Posterior cingulate gyrus (tissue), 11 donors: ENCODE measurements at places on chromosomes 5 and 9.

DNA sequence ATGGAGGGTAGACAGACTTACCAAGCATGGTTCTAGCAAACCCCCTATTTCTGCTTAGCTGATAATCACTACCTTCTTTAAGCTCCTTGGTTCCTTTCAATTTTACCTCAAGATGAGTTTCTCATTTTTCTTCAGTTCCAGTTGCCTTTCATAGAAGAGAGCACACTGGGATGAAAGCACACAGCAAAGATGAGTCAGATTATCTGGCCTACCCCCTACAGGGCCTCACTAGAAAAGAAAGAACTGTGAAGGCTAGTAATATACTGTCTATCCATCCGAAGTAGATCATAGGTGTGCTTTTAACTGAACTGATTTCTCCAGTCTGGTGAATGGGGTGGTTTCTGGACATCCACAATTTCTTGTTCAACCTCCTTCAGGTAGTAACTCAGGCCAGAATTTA lies 122.5 kb downstream of the TRPM3 start:
- no peak for DNase-seq

- DNase-seq, result no peak
Observed at GRCh38 chr9:123753669-123754258, 176.2 kb downstream of the DENND1A start.

- no peak for DNase-seq
Observed at GRCh38 chr5:108998216-108998615, 250.5 kb downstream of the FER start.

- no peak for DNase-seq
Observed at GRCh38 chr9:22975951-22976350, 529.3 kb downstream of the DMRTA1 start.

DNA sequence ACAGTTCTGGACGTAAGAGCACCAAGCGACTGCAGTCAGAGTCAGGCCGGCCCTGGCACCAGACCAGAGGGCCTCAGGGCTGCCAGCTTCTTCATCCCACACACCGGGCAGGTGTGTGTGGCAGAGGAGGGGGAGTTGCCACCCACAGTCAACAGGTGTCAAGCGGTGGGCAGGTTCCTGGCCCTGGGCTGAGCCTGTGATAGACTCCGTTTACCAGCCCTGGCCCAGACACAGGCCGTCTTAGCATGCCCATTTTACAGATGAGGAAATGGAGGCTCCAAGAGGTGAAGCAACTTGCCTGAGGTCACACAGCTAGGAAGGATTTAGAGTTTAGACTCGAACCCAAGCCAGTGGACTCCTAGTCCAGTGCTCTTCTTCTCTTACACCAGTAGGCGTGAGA lies 71.8 kb downstream of the HMCN2 start:
- DNase-seq, result no peak

DNA sequence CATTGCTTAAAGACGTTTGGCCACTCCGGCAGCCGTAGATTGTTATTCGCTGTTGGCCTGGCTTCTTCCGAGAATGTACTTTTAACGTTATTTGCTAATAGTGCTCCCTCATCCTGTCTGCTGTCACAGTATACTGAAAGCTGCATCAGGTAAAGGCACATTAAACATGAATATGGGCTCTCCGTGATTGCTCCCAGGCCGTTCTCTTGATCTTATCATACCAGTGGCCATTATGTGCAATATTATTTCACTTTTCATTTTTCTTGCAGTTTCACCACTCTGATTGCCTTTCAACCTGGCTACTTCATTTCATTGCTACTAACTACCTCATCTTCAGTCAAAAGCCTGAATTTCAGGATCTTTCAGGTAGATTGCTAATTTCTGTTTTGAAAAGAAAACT lies 34.0 kb downstream of the GLRX start:
- no peak for DNase-seq

- DNase-seq, result no peak
Observed at GRCh38 chr5:932628-933250, 40.1 kb downstream of the TRIP13 start.

- no peak for DNase-seq
Observed at GRCh38 chr5:23763170-23763569, 255.8 kb downstream of the PRDM9 start.

- DNase-seq, result no peak
Observed at GRCh38 chr5:160749026-160749425, 103.0 kb downstream of the ATP10B start.

GRCh38 chr9:116020801-116021200 lies 132.8 kb upstream of the PAPPA start:
- no peak for DNase-seq

GRCh38 chr5:176996780-176997179 lies 9.8 kb downstream of the UIMC1 start:
- DNase-seq, result no peak

- DNase-seq, result no peak
Observed at GRCh38 chr5:2454876-2455275, 296.6 kb downstream of the IRX2 start.

GRCh38 chr5:87752362-87752761 lies 339.6 kb upstream of the CCNH start:
- no peak for DNase-seq

DNA sequence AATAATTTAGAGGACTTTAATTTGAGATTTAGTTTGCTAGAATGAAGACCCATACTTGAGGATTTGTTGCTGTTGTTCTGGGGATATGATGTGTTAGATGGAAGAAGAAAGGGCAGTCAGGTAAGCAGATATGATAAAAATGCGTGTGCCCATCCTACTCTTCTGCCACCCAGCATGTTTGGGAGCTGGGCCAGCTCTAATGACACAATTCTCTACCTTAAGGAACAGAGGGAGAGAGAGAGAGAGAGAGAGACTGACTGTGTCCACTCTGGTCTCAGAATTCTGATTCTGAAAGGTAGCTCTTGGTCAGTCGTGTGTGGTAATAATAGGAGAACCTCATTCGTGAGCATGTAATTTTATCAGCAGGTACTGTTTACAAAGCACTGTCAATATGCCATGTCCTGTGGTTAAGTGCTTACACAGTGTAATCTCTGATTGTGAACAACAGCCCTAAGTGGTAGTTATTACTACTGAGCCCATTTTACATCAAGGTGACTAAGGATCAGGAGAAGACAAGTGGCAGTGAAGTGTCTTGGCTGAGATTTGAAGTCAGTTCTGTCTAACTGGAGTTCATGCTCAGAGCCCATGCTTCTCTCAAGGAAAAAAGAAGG lies 307.4 kb upstream of the SEMA6A start:
- no peak for DNase-seq

- no peak for DNase-seq
Observed at GRCh38 chr5:105167092-105167491, 1604.5 kb upstream of the NUDT12 start.

- no peak for DNase-seq
Observed at GRCh38 chr9:3235497-3235896, 290.3 kb downstream of the RFX3 start.

GRCh38 chr5:73444499-73445438 lies 3.8 kb downstream of the FOXD1 start:
- no peak for DNase-seq

- DNase-seq, result no peak
Observed at GRCh38 chr9:95130484-95130883, 187.0 kb downstream of the FANCC start.

DNA sequence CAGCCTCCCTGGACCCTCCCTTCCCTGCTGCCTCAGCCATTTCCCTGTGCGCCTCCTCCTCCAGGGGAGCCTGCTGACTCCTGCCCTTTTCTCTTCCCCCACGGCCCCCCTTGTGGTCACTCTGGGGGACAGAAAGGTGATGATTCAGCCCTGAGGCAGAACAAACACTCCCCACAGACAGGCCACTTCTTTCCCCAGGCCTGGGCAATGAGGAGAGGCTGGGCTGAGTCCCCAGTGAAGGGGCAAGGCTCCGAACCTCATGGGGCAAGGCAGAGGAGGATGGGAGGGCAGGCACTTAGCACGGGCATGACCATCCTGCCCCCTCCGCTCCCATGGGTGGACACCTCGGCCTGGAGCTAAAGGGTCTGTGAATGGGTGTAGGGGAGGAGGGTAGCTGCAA lies 21.0 kb downstream of the CSF1R start:
- peak; percentile 80 for DNase-seq

DNA sequence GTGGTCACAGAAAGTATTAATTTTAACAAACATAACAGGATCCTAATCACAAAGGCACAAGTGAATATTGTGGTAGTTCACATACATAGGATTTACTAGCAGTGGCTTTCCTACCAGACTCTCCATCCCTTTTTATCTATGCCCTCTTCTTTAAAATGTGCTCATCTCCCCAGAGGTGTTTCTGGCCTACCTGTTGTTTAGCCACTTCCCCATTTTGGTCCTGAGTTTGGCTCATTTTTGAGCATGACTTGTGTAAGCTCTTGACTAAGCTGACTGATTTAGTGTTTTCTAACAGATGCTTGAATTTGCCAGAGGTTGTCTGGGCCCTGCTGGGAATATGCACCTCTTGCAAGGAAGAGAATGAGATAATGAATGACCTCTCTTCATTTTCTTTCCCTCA lies 517.7 kb upstream of the CLINT1 start:
- DNase-seq, result no peak

DNA sequence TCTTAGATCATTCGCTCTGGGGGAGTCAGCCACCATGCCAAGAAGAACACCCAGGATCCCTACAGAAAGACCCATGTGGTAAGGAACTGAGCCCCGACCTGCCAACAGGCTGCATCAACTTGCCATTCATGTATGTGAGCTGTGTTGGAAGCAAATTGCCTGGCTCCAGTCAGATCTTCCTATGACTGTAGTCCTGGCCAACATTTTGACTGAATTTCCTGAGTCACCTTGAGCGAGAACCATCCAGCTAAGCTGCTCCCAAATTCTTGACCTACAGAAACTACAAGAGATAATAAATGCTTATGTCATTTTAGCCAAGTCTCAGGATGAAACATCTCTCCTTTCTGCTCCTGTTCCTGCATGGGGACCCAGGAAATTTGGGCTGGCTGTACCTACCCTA lies 40.0 kb upstream of the SLC44A1 start:
- no peak for DNase-seq
